SHP77 (cell line): ENCODE measurements at places on chromosomes 5 and 9.
A peak's percentile ranks its signal among the peaks of the same experiment; 100 is the strongest.

- DNase-seq = no peak
These were observed 20.8 kb downstream of the TTC33 start for GRCh38 chr5:40734986-40735385.

GRCh38 chr9:113656771-113657670 lies 193.5 kb downstream of the RGS3 start:
- no peak for DNase-seq

DNA sequence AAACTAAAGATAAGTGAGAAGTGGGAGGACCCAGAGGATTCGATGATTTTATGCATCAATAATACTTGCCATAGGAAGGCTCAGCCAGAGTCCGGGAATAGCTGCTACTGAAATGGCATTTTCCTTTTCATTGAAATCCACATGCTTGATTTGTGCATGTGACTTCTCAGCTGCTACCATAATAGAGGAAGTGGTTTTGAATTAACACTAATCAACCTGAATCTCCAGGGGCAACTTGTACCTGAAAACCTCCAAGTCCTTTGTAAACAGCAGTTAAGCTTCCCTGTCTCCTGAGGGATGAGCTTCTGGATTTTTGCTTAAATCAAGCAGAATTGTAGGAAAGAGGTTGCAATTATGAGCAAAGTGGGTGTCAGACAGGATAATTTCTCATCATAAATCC lies 124.9 kb downstream of the PPP2R2B start:
- DNase-seq = no peak

GRCh38 chr9:122941582-122942234 lies 888 bp downstream of the RABGAP1 start:
- DNase-seq = no peak

GRCh38 chr9:92917176-92917800 lies 30.0 kb upstream of the FGD3 start:
- peak; percentile 10 for DNase-seq

DNA sequence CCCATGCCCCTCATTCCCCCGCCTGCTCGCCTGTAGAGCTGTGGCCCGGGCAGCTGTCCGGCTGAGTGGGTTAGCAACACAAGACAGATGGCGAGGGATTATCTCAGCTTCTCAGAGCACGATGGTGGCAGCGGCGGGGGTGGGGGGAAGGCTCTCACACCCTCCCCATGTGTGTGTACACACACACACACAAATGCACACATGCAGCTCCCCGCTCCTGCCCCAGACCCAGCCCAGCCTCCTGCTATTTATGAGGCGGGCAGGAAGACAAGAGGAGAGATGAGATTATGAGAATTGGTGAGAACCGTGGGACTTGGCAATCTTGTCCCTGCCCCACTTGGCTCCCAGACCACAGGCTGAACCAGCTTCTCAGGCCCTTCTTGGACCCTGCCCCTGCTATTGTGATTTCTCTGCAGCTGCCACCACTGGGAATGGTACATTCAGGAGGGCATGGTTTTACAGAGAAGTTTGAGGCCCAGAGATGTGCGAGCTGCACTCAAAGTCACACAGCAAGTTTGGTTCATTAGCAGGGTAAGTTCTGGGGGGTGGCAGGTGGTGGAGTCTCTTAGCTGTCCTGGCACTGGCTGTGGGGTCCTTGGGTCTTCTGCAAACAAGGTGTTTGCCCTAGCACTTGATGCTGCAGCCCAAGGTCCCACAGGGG lies 51.0 kb upstream of the PSD2 start:
- DNase-seq = peak; percentile 78

GRCh38 chr9:4159696-4160095 lies 140.2 kb downstream of the GLIS3 start:
- no peak for DNase-seq

DNA sequence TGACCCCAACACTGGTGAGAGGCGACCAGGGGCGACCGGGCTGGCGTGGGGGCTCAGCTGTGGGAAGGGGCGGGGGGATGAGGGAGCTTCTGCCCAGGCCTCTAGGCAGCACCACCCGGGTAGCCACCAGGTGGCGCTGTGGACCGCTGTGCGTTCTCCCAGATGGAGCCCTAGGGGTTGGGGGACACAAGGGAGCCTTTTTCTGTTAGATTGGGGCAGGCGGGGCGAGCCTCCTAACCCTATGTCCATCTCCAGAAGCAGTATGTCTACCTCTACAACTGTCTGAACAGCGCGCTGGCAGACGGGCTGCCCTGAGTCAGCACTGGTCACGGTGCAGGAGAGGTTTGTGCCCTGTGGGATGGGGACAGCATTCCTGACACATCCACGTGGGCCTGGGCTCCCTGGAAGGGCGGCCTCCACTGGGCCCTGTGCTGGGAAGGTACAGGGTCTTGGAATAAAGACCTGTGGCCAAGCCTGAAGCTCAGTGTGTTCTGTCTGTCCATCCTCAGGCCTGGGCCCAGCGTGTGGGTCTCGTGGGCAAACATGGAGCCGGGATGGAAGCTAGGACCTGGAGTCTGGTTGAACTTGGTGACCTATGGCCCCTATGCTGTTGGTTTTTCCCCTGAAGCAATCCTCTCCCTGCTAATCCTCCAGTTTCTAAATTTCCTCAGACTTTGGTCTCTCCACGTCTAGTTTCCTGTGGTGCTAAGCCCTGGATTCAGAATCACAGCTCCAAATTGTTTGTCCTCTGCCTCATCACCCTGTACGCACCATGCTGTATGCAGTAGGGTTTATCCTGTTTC lies 23.1 kb upstream of the SPTLC1 start:
- peak; percentile 32 for DNase-seq

GRCh38 chr5:81537905-81538547 lies 144.1 kb upstream of the ACOT12 start:
- no peak for DNase-seq
